ENCODE measurements at places on chromosomes 2 and 18. TPM values are rescaled to one million over a fixed set of nuclear protein-coding genes. Genes with fewer than 3 reads are reported as not detected.
A peak's percentile ranks its signal among the peaks of the same experiment; 100 is the strongest.

POTEI gene
- total RNA-seq = not detected

DNA sequence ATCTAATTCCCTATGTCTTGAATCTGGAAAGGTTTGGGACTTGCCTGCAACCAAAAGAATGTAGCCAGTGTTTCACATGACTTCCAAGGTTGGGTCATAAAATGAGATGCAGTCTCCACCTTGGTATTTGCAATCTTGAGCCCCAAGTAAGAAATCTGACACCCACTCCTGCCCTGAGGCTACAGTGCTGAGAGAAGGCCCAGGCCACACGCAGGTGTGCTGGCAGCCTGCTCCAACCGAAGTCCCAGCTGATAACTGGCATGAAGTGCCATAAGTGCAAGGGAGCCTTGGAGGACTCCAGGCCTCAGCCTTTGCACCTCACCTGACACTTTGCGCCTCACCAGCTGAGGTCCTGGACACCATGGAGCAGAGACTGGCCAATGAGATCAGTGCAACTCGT, 182.7 kb downstream of the ANAPC1 start:
- no peak for DNase-seq

DNA sequence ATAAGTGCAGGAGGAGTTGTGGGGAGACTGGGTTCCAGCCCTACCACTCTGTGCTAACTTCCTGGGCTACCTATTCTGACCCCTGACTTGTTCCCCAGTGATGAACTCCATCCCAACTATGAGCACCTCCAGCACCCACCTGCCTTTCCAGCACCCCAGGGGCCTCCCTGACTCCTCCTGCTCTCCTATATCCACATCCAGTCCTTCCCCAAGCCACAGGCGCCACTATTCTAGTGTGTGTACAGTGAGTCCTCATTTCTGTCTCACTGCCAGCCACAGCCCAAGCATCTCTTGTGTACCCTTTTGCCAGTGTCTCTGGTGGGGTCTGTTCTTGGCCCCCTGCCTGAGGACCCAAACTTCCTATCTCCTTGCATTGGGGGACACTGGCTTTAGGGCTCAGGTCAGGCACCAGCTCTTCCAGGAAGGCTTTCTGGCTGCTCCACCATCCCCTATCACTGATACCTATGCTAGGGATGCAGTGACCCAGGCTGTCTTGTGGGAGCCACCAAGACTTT, 145.2 kb downstream of the INHBB start:
- peak; percentile 2 for DNase-seq

DNA sequence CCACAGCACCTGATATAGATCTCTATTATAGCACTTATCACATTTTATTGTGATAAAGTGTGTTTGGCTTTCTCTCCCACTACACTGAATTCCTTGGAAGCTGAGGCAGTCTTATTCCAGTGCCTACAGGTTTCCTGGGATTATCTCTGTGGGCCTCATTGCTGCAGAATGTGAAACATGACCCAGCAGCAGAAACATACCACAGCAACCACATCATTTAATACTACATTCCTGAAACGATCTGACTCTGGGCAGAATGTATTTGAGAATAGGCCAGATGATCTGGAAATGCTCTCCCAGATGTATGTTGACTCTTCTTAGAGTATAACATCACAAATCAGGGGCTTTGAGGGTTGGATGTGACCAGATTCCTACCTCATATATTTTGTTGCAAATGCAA, 323.5 kb upstream of the TANK start:
- DNase-seq = no peak

DNA sequence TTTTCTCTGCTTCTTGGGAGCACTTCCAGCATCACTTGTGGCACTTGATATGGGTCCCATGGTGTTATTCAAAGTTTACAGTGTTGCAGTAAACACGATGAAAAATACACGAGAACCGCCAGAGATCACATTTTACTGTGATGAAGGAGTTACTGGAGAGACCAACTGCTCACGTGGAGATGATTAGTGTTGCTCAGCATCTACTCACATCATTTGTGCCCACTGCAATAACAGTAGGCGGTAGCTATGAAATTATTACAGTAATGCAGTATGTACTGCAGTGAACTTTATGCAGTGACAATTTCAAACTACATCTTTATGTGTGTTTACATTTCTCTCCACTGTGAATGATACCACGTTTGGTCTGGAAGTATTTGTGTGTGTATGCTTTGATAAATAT, 93.5 kb downstream of the SLC4A3 start:
- DNase-seq = no peak

SCN9A gene
- 1.1 TPM for total RNA-seq

SRD5A2 gene
- not detected for total RNA-seq

- no peak for DNase-seq
Measured at GRCh38 chr18:11548396-11548795, 61.0 kb upstream of the SLC35G4 start.

CCDC68 gene
- total RNA-seq = 1.6 TPM

SOX11 gene
- total RNA-seq = 0.02 TPM

DNA sequence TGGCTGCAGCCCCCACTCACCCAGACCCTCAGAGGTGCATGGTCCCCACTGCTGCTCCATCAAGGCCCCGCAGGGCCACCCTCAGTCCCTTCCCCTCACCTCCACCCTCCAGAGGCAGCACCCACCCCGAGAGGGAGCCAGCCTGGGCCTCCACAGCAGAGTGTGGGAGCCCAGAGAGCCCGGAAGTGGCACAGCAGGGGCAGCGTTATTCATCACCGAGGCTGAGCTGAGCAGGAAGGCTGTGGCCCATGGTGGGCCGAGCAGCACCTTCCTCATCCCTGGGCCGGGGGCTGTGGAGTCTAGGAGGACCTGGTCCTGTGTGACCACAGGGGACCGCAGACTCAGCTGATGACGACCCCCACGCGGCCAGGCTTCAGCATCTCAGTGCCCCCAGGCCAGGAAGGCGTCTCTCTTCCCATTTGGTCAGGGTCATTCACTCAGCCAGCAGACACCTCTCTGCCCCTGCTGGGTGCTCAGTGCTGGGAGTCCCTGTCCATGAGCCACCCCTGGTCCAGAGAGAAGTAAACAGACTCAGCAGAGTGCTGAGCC, 258.1 kb downstream of the ATAD2B start:
- DNase-seq = no peak

C1GALT1C1L gene
- total RNA-seq = 0.26 TPM

MYO7B gene
- 0.55 TPM for total RNA-seq

DNA sequence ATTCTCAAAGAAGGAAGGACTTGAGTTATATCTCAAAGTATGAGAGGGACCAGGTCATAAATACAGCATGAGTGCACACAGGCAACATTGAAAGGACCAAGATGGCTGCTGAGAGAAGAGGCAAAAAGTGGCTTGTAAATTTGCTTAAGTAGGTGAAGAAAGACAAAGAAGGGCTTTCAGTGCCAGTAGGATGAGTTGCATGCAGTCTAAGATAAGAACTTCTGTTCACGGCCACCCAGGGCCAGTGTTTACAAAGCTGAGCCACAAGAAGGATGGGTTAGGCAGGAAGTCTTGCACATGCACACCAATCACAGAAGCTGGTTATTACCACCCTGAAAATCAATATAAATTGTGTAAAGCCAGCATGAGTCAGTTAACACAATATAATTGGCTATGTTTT, 3.1 kb upstream of the ABCB11 start:
- DNase-seq = no peak

Data from psoas muscle (tissue), 8 donors.